ENCODE measurements at places on chromosomes 1 and 21. TPM values are rescaled to one million over a fixed set of nuclear protein-coding genes. Genes with fewer than 3 reads are reported as not detected.

GRCh38 chr1:224641030-224641429 is 24.9 kb downstream of the CNIH3 start:
- DNase-seq = no peak

- DNase-seq = peak; percentile 99
Measured at GRCh38 chr1:31701091-31701736, 2.6 kb downstream of the COL16A1 start.

DNA sequence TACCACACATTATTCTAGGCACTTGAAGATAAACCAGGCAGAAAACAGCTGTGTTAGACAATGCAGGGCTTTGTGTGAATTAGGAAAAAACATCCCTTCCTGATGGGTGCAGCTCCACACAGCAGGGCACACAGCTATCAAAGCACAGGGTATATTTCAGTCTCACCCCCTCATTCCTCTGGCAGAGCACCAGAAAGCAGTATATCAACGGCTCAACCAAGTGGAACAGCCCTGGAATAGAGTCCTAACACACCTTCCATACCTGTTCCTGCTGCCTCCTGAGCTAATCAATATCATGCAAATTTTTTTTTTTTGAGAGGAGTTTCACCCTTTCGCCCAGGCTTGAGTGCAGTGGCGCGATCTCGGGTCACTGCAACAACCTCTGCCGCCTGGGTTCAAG is 32.1 kb downstream of the LYST start:
- no peak for DNase-seq

DNA sequence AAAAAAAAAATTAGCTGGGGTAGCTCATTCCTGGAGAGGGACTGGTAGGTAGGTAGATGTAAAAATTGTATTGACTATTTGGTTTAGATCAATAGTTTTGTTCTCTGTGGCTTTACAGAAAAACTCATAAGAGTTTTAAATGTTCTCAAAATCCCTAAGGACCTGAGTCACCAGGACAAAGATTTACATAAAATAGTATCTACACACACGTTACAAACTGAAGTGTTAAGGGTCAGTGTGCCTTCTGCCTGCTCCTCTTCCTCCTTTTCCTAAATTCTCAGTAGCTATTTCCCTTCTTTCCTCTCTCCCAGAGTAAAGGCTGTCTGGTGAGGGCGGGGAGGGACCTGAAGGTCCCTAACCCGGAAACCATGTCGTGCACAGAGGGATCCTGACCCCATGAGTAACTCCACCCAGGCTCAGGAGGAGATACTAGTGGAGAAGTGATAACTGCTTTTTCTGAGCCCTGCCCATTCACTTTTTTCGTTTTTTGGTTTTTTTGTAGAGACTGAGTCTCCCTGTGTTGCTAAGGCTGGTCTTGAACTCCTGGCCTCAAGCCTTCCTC is 8.1 kb downstream of the PLEKHM2 start:
- DNase-seq = no peak

DNA sequence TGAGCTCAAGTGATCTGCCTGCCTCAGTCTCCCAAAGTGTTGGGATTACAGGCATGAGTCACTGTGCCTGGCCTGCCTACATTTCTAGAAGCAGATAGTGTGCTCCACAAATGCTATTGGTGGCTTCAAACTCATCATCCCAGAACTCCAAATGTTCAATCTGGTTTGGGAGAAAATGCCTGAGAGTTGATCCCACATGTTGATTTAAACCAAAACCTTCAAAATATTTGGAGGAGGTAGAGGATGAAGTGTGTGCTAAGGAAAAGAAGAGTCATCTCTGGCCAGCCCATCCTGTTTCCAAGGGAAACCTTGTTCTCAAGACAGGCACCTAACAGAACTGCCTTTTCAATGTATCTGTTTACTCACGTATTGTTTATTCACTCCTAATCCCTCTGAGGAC is 55.4 kb upstream of the GRHL3 start:
- DNase-seq = no peak

- DNase-seq = no peak
Measured at GRCh38 chr1:81867235-81867634, 66.5 kb downstream of the ADGRL2 start.

DNA sequence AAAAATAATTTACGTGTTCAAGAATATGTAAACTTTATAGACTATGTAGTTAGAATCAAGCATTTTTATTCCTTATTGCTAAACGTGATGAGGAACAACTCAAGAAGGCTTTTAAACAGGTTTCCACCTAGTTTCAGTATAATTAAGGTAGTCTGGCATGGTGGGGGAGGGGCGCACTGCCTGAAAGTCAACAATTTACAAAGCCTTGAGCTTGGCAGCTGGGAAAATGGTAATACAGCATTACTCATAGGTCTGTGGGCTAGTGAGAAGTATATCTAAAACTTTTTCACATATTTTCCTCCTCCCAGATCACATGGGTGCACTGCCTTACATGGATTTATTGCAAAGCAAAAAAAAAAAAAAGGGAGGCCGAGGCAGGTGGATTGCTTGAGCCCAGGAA is 75.2 kb downstream of the EVI5 start:
- no peak for DNase-seq

DNA sequence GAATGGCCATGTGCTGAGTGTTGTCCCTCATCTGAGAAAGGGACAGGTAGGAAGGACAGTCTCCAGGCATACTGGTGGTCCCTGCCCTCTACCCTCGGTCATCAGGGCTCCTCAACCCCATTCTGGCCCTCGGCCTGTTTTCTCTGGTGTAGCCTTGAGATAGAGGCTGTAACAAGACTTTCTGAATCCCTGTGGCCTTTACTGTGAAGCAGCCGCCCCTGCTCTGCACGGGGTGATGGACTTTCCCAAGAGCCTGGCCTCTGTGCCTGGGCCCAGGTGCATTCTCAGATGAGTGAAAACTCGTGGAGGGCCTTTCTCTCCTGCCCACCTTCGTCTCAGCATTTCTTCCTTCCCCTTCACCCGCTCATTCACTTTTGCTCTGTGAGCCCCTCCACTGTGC is 3.0 kb upstream of the CASQ1 start:
- DNase-seq = no peak

- DNase-seq = no peak
Measured at GRCh38 chr1:54118704-54119103, 34.1 kb downstream of the CDCP2 start.

- no peak for DNase-seq
Measured at GRCh38 chr1:234963180-234963903, 165.3 kb downstream of the TOMM20 start.

GRCh38 chr1:74161497-74161896 is 36.5 kb downstream of the LRRIQ3 start:
- no peak for DNase-seq

DNA sequence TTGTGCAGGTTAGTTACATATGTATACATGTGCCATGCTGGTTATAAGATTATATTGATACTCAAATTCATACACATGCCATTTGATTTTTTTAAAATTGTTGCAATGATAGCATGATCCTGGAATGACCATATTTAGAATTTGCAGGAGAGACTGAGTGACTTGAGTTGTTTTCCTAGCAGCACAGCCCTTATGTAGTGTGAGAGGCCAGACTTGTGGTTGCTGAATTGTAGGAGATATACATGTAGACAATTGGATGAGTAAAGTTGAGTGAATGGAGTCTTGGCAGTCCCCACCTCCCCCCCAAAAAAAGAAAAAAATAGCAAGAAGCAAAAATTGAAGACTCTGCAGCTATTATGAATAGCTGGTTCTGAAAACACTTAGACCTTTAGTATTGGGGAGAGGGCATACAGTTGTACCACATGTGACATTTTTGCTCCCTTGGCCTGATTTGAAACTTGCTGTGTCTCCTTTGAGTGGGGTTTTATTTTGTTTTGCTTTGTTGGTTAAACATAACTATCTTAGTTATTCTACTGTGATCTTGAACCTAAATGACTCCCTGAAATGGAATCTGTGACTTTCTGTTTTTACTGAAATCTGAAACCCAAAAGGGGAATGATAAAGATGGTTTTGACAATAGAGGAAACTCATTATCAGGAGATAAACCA is 280.3 kb downstream of the HMCN1 start:
- no peak for DNase-seq

DNA sequence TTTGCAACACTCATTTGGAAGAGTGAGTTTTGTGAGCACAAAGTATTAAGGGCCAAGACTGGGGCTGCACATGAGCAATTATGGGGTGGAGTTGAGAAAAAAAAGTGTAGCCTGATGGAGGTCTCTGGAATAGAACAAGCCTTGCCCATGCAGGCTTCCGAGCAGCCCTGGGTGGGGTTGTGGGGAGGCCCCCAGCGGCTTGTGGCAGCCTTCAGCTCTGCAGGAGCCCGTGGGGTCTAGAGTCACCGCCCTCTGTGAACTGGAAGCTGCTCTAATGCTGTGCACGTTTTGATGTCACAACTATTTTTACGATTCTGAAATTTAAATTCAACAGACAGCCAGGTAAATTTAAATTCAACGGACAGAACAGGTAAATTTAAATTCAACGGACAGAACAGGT is 58.9 kb downstream of the BACE2 start:
- DNase-seq = no peak

- no peak for DNase-seq
Measured at GRCh38 chr1:220339581-220339980, 67.3 kb upstream of the RAB3GAP2 start.

- no peak for DNase-seq
Measured at GRCh38 chr1:36093929-36094328, 5.2 kb downstream of the ADPRS start.

The OPTC gene
- not detected for total RNA-seq

The SLC44A5 gene
- total RNA-seq = 0.71 TPM

The SYNC gene
- 117 TPM for total RNA-seq

The SPRR1A gene
- total RNA-seq = not detected

The KLHDC9 gene
- 7.9 TPM for total RNA-seq

The KCNK2 gene
- 2.9 TPM for total RNA-seq

The SLC25A34 gene
- 0.97 TPM for total RNA-seq

The TACSTD2 gene
- 3.4 TPM for total RNA-seq

The TSTD1 gene
- 27.5 TPM for total RNA-seq
